ENCODE measurements at places on chromosomes 3 and 15.

DNA sequence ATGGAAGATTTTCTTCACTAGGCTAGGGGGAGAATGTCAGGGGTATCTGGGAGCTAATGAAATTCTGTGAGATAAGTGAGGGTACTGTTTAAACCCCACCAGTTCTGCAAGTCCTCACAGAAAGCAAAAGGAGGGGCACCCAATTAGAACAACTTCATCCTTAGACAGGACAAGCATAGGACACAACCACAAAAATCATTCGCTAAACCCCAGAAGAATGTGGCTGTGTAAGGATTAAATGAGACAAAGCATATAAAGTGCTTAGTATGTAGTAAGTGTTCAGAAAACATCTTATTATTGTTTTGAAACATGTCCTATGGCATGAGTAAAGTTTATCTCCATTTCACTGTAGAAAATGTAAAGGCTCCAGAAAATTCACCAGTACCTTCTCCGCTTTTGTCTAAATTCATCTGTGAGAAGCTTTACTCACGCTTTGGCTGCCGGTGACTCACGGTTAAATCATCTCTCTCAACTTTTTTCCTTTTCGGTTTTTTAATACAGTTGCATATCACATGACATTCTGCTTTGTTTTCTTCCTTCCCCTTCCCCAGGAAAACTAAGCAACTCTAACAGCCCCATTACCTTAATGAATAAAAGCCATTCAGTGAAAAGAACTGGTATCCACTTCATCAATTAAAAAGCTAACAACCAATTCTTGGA lies 1.7 kb downstream of the CLRN1 start:
- no peak for DNase-seq

- no peak for DNase-seq
These were observed at the start of gene STXBP5L for GRCh38 chr3:120908030-120908794. Gene STXBP5L (plus strand): TSS chr3:120908205. CDS start chr3:120909579, 1,374 bp downstream.

GRCh38 chr3:67113802-67114407 lies 115.8 kb downstream of the KBTBD8 start:
- peak; percentile 78 for DNase-seq

GRCh38 chr3:58497097-58497496 lies 5.2 kb downstream of the KCTD6 start:
- no peak for DNase-seq

DNA sequence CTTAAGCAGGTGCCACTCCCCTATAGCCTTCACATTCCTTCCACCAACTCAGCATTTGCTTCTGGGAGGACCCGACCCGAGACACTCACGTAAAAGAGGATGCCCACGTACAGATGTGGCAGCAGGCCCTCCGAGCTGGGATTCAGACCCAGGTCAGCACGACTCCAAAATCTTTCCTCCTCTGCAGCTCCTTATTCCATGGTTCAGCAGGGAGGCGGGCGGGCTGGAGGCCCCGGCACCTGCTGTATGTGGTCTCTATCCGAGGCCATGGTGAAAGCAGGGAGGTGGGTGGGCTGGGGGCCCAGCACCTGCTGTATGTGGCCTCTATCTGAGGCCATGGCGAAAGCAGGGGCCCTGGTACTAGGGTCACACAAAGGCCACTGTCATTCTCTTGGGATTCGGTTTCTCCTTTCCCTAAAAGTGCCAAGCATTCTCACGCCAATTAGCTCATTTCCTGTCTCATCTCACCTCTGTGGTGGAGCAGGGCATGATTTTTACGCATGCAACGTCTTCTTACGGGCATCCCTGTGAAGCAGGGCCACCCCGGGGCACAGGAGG lies 5.9 kb upstream of the MUC4 start:
- DNase-seq, result no peak

DNA sequence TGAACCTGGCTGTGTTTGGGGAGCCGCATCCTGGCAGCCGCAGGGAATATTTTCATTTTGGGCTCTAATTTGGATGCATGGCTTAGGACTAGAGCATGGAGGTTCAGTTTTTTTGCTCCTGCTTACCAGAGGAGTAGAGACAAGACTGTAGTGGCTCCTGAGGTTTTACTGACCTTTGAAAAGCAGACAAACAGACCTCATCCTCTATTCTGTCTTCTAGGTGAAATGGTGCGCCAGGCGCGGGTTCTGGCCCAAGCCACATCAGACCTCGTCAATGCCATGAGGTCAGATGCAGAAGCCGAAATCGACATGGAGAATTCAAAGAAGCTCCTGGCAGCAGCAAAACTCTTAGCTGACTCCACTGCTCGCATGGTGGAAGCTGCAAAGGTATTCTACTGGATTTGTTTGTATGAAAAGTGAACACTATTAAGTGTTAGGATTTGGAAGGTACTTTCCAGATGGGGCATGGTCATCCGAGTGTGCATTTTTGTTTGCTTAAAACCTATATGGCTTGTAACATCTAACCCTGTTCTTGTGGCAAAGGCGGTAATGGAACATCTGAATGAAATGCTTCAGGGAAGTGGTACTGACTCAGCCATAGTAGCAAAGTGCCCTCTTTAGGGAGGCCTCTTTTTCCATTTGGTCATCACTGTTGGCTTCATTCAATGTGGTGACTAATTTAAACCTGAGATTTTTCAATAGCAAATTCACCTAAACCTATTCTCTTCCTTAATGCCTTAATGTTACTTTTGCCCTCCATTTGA lies 330.7 kb upstream of the TPM1 start:
- no peak for DNase-seq

DNA sequence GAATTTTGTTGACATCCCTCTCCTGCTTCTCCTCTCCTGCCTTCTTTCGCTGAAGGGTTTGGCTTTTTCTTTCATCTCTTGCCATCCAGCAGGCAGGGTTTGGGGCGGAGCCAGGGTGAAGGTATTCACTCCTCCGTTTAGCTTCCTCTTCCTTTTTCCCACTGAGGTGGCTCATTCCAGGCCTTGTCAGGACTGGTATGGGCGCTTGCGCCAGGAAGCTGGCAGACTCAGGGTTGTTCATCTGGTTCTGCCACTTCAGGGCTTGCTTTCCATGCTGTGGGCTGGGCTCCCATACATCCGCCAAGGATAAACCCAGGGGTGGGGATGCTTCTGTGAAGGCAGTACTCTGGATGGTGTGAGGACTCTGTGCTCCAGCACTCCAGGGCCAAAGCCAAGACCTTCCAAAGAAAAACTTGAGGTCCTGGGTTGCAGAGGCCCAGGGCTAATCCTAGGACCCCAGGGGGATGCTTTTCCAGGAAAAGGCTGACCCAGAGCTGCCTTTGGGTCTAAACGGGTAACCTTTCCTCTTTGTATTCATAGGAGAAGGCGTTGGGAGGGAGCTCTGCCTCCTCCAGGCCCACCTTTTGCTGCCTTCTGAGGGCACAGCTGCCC lies 7.7 kb upstream of the AMOTL2 start:
- DNase-seq, result peak; percentile 50

DNA sequence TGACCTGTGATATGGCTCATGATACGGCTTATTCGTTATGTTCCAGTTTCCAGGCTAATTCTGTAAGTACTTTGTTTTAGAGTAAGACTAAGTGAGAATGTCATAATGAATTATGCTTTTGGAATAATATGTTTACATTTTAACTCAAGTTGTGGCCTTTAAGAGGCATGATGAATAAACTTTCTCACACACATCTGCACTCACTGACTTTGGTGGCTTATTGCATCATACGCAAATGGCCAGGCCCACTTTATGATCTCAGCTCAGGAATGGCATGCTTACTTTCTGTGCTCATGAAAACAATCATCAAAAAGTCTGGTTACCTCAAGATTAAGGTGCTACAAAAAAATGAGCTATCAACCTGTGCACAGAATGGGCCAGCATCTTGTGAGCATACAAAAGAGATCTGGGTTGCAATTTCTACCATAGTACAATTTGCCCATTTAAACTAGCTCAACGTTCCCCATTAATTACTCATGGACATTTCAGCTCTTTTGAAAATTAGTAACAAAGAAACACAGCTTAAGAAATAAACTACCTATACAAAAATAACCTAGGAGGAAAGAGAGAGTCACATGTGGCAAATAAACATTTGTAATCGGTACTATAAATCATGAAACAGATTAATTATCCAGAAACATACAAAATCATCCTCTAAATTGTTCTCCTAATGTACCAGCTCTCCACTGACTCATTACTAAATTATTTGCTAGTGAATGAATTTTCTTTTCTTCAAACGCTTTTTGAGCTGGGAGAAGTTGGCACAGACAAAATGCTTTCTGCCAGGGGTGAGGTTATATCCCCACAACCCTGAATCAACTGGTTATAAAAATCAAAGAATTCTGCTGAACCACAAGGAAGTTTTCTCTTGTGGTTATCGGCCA lies 439.0 kb upstream of the ADAMTS9 start:
- no peak for DNase-seq

DNA sequence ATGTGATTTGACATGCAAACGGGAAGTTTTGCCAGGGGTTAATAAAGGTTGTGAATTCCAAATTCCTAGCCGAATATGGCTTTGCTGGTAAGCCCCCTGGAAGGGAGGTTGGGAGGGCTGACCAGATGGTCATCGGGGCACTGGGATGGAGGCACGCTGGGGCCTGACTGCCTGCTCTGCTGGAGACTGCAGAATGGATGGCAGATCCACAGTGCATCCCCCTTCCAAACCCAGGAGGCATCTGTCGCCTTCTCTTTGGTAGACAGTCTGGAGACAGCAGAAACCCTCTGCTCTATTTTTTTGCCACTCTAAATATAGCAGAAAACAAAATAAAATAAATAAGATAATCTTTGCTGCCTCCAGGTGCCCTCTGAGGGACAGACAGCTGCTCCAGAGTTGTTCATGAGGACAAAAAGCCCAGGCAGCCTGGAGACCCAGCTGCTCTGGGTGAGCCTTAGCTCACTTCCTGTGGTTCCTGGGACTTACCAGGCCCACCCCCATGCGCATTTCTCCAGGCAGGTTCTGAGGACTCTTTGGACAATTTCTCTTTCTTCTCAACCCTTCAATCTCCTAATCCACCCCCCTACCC lies 6.1 kb upstream of the SPTBN5 start:
- no peak for DNase-seq

- no peak for DNase-seq
These were observed 901 bp upstream of the CLN6 start for GRCh38 chr15:68230157-68231100.

- no peak for DNase-seq
These were observed 3.5 kb downstream of the SLITRK3 start for GRCh38 chr3:165192610-165193192.

GRCh38 chr15:52251144-52251860 lies 44.3 kb downstream of the MYO5C start:
- DNase-seq, result no peak

GRCh38 chr3:56792193-56792592 lies 9.6 kb downstream of the ARHGEF3 start:
- no peak for DNase-seq

GRCh38 chr3:128598884-128599664 lies 51.5 kb downstream of the RPN1 start:
- no peak for DNase-seq

GRCh38 chr3:88334187-88334868 lies 184.6 kb downstream of the C3orf38 start:
- DNase-seq, result no peak

DNA sequence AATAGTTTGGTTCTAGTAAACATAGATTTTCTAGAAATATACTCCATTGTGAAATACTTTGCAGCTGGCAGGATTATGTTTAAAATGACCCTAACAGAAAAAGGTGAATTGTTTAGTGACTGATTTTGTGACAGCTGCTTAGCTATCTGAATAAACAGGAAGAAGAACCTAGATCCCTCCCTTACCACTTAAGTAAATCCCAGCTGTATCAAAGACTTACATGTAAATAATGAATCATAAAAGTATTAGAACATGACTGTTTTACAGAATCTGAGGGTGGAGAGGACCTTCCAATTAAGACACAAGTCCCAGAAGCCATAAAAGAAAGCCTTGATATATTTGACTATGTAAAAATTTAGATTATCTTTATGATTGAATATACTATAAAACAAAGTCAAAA lies 15.9 kb downstream of the SLC49A4 start:
- no peak for DNase-seq

DNA sequence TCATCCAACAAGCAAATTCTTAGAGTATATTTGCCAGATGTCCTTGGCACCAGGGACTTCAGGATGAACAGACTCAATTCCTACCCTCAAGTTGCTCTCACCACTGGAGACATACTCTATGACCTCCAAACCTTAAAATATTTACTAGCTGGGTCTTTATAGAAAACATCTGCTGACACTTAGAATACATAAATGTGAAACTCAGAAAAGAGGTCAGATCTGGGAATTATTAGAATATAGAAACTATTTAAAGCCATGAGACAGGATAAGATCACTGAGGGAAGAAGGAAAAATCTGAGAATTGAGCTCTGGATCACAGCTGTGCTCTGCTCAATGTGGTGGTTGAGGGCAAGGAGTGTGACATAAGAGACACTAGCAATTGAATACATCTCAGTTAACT lies 695.4 kb upstream of the UBE2E2 start:
- DNase-seq, result no peak

DNA sequence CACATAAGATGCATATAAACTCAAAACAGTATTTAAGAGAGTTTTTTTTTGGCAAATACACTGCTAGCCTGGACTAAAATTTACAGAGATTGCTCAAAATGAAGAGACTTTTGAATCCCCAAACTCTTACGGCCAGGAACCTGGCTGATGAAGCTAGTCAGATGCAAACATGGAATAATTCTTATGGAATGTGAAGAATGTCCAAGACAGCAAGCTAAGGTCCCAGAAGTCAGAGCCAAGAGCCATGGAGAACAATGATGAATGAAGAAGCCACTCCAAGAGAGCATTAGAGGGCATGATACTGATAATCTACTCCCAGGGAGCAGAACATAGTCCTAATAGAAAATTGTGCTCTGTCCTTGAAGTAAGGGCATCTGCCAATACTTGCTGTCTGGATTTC lies 705.5 kb downstream of the DIPK2A start:
- no peak for DNase-seq

DNA sequence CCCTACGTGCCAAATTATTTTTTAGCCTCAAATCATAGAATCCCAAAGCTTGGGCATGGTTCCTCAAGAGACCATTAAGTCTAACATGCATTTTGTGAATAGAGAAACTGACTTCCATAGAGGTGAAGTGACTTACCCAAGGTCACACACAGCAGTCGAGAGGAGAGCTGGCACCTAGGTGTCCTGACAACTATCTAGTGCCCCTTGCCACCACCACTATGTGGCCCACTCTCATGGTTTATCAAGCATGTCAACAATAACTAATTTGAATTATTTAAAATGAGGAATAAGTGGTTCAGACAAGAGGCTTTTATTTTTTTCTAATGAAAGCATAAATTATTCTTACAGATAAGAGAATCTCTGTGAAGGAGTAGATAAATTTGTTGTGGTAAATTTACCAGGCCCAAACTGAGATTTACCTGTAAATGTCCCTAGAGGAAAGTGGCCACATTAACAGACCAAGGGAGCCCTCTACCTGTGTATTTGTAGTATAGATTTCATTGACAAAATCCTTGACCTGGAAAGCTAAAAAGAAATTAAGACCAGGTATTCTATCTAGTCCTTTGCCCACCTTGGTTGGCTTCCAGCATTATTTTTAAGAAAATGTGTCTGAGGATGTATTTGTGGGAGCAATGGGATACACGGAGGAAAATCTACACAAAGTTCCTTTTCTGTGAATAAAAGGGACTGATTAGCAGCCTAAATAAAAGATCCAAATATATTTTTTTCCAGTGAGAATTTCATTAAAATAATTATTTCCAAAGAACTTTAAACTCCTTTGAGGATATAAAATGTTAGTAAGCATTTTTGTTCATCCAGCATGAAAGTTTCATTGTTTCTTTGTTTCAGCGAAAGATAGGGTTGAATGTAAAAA lies 49.1 kb downstream of the IQCH start:
- DNase-seq, result no peak

All from cardiac septum (tissue), 1 donor.